ENCODE measurements at places on chromosomes 16 and 17.

- DNase-seq: no peak
Observed at GRCh38 chr16:57167953-57168352, 17.9 kb downstream of the PSME3IP1 start.

DNA sequence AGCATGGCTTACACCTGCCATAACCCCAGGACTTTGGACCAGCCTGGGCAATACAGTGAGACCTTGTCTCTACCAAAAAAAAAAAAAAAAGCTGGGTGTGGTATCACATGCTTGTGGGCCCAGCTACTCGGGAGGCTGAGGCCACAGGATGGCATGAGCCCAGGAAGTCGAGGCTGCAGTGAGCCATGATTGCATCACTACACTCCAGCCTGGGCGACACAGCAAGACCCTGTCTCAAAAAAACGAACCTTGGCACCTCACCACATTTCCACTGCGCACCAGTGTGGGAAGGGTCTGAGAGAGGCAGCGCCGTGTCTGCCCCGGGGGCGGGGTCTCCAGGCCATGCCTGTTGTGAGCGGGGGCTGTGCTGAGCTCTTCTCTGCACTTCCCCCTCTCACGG is 6.3 kb downstream of the ACSF3 start:
- DNase-seq: no peak

GRCh38 chr17:49365667-49366066 is 3.6 kb upstream of the ZNF652 start:
- DNase-seq: no peak

GRCh38 chr16:1071561-1072225 is 854 bp upstream of the SSTR5 start:
- no peak for DNase-seq

DNA sequence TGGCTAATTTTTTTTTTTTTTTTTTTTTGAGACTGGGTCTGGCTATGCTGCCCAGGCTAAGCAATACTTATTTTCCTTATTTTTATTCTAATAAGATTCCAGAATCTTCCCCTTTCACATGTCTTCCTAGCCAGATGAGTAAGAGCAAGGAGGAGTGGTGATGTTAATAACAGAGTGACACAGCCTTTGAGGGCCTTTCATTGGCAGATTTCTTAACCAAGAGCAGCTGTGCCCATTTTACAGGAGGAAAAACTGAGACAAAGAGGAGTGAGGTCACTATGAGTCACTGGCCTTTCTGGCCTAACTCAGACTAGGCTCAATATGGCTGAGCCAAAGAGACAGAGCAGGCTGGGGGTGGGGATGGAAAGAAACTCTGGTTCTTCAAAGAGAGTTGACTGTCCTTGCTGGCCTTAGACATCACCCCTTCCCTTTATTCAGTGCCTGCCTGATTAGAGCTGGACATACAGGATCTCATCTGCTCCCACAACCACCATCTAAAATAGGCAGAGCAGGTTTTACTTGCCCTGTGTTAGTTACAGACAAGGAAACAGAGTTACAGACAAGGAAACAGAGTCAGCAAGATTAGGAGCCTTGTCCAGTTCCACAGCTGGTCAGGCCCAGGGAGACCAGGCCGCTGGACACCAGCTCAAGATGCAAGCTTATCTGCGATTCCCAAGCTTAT is 50.0 kb upstream of the TOB1 start:
- no peak for DNase-seq

GRCh38 chr16:64900019-64900418 is 221.8 kb downstream of the CDH11 start:
- DNase-seq: no peak

- DNase-seq: no peak
Observed at GRCh38 chr17:63967953-63968352, 4.8 kb downstream of the SCN4A start.

GRCh38 chr16:24291932-24292331 is 35.8 kb downstream of the CACNG3 start:
- no peak for DNase-seq

DNA sequence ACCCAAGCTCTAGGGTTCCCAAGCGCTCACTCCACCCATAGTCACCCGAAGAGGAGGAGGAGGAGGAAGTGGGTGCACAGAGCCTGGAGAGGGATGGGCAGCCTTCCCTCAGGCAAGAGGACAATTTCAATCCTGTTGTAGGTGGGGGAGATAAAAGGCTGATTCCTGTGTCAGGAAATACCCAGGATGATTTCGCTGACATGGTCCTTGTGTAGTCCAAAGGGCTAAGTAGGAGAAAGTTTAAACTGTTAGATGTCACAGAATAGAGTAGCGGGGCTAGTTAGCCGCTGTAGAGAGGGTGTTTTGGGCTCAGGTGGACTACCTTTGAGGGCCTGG is 1.3 kb upstream of the EXOC7 start:
- DNase-seq: no peak

DNA sequence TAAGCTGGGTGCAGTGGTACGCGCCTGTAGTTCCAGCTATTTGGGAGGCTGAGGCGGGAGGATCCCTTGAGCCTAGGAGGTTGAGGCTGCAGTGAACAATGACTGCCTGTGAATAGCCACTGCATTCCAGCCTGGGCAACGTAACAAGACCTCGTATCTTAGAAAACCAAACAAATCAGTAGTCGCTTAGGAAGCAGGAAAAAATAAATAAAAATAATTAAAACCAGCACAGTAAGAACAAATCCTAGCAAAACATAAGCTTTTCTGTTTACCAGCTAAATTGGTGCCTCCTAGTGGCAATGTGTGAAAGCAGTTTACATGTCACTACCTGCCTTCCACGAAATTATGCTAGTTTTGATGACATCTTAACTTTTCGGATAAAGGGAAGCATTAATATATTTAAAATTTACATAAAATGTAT is 1.3 kb downstream of the ARMC5 start:
- DNase-seq: no peak

GRCh38 chr17:32287804-32288511 is 22.3 kb downstream of the RHBDL3 start:
- DNase-seq: no peak

GRCh38 chr17:70298929-70299531 is 129.7 kb downstream of the KCNJ2 start:
- DNase-seq: no peak

DNA sequence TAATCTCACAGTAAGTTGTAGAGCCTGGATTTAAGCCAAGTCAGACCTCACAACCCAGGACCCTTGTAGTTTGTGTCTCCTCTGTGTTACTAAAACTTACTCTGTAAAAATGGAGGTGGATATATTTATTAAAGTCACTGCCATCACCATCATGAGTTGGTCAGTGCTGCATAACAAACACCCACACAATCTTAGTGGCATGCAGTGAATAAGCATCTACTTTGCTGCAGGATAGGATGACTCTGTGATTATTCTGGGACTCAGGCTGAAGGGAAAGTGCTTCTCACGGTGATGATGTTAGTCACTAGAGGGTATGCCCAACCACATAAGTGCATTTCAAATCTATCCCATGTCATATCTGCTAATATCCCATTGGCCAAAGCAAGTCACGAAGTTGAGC is 398.7 kb downstream of the XYLT1 start:
- no peak for DNase-seq

DNA sequence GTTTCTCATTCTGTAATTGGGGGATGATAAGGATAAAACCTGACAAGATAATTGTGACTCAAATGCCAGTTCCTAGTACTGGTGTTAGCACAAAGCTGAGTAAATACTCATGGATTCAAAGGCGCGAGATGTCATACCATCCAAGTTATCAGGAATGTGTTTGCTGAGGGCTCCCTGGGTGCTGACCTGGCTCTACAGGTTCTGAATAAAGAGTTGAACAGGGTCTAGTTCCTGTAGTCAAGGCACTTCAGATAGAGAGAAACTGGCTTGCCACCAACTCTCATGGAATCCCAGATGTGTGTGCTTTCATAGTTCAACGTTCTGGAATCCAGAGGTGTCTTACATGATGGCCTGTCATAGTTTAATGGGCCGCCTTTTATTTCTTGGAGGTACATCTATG is 141.6 kb downstream of the PRKCA start:
- no peak for DNase-seq

- DNase-seq: no peak
Observed at GRCh38 chr17:72804949-72805707, 287.4 kb downstream of the SLC39A11 start.

- no peak for DNase-seq
Observed at GRCh38 chr17:28344011-28344410, 8.4 kb downstream of the TNFAIP1 start.

GRCh38 chr16:3152027-3152276 is 17.1 kb downstream of the ZNF213 start:
- no peak for DNase-seq

DNA sequence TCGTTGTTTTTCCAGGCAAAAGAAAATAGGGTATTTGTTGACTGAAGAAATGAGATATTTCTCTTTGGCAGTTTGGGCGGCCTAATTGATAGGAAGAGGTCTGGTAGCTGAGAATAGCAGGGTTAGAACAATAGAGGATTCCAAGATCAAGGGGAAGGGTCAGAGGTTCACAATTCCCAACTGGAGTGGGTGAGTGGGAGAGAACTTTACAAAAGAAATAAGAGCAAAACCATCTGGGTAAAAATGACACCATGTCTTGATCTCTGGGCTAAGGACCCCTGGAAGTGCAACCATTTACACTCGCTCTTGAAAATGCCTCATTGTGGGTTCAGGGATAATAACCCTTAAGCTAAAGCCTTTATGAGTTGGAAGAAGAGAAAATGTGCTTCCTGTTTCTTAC is 180.5 kb downstream of the CDH13 start:
- DNase-seq: no peak

DNA sequence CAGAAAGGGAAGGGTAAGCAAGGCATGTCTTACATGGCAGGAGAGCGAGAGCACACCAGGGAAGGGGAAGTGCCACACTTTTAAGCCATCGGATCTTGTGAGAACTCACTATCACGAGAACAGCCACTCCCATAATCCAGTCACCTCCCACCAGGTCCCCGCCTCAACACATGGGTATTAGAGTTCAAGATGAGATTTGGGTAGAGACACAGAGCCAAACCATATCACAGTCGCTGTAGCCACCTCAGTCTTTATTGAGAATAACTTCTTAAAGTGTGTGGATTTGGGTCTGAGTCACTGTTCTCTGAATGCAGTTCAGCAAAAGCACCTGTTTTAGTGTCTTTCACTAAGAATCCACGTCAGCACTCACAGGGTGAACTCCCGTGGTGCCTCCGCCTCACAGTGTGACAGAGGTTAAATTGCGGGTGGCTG is 195.2 kb upstream of the CHMP6 start:
- DNase-seq: no peak

DNA sequence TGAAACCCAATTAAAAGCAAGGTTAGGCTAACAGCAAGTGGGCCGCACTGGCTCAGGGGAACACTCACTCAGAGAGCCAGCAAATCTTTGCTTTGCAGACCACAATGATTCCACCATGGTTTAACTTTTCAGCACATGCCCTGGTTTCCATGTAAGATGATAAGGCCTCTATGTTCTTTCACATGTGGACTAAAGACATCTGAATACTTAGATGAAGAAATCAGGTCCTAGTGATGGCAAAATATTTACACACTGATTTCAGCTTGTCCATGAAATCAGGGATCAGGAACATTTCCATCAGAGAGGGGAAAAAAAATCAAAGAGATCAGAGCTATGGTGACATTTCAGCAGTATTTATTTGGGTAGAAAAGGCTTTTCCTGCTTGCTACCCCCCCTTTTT is 258.2 kb upstream of the IRX5 start:
- no peak for DNase-seq

- DNase-seq: no peak
Observed at GRCh38 chr17:58059141-58059540, 24.1 kb upstream of the DYNLL2 start.

DNA sequence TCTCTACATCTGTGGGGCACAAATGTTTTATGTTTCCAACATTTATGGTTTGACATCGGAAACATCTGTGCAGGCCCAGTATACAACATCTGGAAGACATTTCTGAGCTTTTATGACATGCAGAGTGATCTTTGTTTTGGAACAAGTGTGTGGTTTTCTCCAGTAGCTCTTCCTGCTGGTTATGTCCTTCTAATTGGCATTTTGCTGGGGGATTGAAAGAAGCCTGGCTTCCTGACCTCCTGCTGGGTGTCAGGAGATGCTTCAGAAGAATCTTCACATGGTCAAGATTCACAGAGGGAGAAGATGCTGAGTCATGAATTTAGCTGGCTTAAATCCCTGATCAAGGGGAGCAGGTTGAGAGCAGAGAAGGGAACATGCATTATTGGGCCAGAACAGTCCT is 279.5 kb upstream of the MYOCD start:
- no peak for DNase-seq

GRCh38 chr17:31931756-31932155 is 5.1 kb upstream of the SUZ12 start:
- no peak for DNase-seq

DNA sequence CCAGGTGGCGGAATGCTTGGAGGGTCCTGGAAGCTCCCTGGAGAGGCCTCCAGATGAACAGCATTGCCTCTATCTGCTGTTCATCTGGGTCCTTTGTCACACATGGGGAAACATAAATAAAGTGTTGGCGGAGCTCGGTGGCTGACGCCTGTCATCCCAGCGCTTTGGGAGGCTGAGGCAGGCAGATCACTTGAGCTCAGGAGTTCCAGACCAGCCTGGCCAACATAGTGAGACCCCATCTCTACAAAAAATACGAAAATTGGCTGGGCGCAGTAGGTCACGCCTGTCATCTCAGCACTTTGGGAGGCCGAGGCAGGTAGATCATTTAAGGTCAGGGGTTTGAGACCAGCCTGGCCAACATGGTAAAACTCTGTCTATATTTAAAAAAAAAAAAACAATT is 2.2 kb downstream of the MYADML2 start:
- no peak for DNase-seq

DNA sequence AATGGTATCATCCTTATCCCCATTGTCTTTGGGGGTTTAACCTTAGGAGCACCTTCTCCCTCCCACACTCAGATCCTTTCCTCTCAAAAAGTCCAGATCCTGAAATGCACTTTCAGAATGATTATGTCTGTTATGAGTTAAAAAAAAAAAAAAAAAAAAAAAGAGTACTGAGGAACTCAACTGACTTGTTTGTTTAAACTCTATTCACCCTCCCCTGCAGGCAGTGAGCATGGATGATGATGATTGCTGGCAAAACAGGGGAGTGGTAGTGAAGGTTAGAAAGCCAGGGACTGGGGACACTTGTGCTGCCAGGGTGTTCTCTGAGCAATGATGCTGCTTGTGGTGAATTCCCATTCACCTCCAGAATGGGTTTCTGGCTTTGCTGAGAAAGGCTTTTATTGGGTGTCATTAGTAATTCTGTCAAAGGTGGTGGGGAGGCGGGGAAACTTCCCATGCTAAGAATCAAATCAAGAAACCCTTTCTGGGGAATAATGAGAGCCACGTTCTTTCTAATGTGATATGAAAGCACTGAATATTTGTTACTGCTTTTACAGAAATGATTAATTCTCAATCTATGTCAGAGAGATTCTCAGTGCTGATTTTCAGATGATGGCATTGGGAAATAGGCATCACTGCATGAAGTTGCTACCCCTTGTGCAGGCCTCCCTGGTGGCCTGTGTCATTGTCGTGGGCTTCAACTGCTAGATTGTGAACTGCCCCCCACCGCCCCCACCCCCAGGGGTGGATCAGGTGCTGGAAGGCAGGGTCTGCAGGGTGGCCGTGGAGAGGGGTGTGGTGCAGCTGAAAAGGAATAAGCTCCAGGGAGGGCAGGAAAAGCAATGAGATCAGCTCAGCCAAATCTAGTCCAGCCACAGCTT is 14.1 kb downstream of the CCL4 start:
- DNase-seq: no peak
